ENCODE measurements at places on chromosomes 3 and 15. TPM values are rescaled to one million over a fixed set of nuclear protein-coding genes. Genes with fewer than 3 reads are reported as not detected.

The COL6A5 gene
- total RNA-seq = not detected

The PRR20G gene
- not detected for total RNA-seq

GRCh38 chr15:40248006-40248783, 9.3 kb downstream of the PAK6 start:
- no peak for DNase-seq

DNA sequence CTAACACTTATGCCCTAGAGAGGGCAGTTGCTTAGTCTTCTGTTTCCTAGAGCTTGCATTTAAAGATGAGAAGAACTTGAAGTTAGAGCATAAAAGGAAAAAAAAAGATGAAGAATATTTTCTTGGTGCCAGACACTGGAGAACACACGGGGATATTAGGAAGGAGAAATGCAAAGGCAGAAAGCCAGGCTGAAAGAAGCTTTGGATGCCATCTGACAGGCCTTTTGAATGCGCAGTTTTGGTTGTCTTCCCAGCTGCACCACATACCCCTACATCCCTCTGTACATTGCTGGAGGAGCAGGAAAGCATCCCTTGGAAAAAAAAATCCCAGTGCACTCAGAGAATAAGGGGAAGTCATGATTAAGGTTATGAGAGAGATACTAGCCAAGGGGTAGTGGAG, 378.9 kb downstream of the GAP43 start:
- DNase-seq = no peak

DNA sequence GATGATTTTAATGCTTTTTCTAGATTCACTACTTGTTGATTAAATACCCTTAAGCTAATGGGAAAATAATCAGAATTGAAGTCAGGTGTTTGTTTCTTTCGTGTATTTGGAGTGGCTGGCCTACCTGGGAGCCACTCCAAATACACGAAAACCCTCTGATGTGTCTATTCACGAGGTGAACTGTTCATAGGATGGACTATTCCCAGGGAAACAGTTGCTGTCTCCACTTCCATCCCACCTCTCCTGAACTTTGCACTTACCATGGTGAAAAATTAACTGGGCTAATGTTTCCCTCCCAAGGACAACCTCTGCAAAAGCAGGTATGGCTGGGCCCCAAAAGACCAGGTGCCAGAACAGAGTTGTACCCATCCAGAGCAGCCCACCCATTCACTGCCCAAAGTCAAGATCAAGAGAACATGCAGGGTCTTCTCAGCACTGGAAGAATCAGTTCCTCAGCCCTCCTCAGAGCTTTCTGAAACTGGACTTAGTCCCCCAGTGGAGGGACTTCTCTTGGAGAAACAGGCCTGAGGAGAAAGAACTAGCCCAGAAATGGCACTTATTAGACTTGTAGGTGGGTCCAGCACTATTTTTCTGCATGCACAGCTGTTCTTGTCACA, 2.9 kb upstream of the SMAD3 start:
- no peak for DNase-seq

GRCh38 chr15:90062023-90062442, 40.2 kb downstream of the IDH2 start:
- no peak for DNase-seq

All from RPMI7951 (cell line).